ENCODE measurements at places on chromosomes 7 and 10.

DNA sequence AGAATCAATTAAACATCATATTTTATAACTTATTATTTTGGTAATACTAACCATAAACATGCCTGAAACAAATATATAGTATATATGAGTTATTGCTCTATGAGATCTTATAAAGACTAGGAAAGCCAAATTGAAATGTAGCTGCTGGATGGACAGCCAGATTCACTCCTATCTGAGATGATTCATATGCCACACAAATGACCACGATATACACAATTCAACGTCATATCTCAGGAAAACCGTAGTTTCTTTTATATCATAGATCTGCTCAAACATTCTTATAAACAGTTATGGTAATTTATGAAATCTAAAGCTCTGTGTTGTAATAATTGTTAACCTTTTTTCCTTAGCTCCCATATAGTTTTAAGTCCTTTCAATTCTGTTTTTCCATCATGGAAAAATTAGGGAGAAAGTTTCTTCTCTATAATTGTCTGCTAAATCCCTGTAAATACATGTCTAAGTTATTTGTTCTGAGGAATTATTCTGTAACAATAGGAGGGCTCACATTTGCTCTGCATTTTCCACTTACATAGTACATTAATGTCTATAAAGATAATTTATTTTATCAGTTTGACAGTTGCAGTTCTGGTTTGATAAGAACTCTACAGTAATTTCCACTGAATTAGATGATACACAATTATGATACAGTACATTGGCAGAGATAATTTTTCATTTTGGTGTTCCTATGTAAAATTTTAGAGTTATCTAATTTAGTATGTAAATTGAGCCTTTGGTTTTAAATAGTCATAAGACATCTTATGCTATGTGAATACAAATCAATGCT is 42.7 kb downstream of the GNAT3 start:
- DNase-seq, result no peak

- DNase-seq, result no peak
Observed at GRCh38 chr7:3722396-3722922, 421.4 kb downstream of the SDK1 start.

DNA sequence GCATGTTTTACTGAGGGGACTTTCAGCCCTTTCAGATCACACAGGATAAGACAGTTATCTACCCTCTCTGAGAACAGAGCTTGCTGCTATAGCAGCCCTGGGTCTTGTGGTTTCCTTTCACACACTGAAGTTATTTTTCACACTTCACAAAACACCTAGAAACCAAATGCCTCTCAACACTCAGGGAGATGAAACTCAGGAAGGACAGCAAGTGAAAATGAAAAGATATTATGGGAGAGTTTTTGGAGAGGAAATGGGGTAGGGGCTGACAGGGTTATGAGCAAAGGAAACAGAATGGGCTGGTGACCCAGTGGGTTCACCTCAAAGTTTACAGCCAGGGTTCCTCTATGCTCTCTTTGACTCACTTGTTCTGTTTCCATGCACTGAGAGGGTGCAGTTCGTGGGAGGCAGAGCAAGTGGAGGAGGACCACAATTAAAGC is 17.0 kb upstream of the GIMAP2 start:
- no peak for DNase-seq

- DNase-seq, result no peak
Observed at GRCh38 chr7:134701272-134701671, 54.6 kb downstream of the BPGM start.

DNA sequence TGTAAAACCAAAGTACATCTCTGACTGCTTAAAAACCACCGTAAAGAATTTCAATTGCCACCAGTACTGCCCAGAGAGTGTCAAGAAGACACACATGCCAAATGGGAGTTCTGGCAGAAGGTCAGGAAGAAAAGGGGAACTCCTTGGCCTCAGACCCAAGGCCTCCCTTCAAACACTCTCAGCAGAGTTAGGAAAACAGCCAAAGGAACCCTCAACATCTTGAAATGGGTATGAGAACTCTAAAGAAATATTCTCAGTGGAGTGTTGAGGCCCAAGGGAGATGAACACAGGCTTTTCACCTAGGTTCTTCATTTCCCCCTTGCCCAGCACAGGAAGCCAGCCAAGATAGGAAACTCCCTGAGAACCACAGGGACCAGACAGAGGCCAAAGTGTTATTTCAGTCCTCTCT is 96.1 kb upstream of the ASAH2 start:
- DNase-seq, result no peak

GRCh38 chr7:15801551-15801950 is 115.1 kb upstream of the MEOX2 start:
- no peak for DNase-seq

- DNase-seq, result no peak
Observed at GRCh38 chr10:1297566-1298301, 241.5 kb downstream of the WDR37 start.

DNA sequence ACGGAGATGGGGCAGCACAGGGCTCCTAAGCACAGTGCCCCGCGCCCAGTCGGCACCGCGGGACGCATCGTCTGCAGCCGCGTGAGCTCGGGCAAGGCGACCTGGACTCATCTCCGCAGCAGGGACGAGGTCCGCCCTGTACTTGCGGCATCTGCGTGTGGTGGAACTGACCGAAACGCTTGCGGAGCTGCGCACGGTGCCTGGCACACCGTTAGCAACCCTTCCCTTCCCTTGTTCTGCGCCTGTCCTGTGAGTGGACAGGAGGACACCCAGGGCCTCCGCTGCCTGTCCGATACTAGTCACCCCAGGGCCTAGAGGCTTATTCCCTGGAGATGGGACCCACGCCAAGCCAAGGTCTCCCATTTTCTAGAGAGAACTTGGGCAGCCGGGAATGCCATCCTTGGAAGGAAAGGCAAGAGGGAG is 98.5 kb downstream of the WDR11 start:
- no peak for DNase-seq

DNA sequence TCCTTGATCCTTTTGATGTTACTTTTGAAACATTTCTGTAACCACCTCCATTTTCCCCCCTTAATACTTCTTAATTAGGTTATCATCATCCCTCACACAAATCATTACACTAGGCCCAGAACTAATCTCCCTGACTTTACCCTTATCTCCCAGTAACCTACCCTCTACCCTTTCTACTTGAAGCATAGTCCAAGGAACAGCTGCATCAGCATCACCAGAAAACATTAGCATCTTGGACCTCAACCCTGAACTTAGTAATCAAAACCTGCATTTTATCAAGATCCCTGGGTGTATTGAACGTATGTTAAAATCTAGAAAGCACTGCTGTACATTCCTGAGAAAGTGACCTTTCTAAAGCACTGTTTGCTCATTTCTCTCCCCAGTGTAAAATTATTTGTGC is 38.8 kb downstream of the MGAM2 start:
- no peak for DNase-seq

GRCh38 chr10:76444034-76444800 is 1012.8 kb downstream of the LRMDA start:
- no peak for DNase-seq

GRCh38 chr10:48651839-48652238 is 32.8 kb upstream of the WDFY4 start:
- no peak for DNase-seq

DNA sequence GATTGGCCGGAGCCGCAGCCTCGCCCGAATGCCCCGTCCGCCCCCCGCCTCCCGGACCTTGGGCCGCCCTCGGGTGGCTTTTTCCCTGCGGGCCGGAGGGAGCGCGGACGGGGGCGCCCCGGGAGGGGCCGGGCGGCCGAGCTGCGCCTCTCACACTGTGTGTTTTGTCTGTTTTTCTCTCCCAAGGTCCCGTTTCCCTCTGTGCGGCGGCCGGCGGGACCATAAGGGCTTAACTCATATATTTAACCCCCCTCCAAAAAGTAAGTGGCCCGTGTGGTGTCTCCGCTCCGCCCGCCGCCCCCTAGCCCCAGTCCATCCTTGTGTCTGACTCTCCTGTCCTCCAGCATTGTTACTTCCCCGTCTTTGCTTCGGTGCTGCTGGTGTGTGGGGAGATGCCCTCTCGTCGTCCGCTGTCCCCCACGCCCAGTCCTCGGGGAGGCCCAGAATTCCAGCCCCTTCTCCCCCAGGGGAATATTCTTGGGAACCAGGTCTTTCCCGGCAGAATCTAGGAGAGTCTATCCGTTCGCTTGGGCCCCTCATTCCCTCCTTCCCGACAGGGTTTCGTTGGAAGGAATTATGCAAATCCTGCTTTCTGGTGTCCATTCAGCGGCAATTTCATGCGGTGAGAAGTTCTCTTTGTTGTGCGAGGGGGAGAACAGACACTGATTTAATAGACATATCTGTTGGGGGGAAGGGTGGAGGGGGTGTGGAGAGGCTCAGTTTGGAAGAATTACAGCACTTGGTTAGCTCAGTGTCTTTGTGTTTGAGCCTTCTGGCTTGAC is 1.3 kb downstream of the LCOR start:
- no peak for DNase-seq

- DNase-seq, result no peak
Observed at GRCh38 chr10:63843107-63843506, 321.9 kb downstream of the REEP3 start.

DNA sequence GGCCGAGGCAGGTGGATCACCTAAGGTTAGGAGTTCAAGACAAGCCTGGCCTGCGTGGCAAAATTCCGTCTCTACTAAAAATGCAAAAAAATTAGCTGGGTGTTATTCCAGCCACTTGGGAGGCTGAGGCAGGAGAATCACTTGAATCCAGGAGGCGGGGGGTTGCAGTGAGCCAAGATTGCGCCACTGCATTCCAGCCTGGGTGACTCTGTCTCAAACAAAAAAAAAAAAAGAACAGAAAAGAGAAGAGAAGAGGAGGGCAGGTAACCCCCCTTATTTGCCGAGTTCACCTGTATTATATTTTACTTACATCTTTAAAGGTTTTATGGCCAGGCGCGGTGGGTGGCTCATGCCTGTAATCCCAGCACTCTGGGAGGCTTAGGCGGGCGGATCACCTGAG is 91.7 kb downstream of the RNF216 start:
- no peak for DNase-seq

- no peak for DNase-seq
Observed at GRCh38 chr10:2173327-2173726, 436.0 kb upstream of the ADARB2 start.

DNA sequence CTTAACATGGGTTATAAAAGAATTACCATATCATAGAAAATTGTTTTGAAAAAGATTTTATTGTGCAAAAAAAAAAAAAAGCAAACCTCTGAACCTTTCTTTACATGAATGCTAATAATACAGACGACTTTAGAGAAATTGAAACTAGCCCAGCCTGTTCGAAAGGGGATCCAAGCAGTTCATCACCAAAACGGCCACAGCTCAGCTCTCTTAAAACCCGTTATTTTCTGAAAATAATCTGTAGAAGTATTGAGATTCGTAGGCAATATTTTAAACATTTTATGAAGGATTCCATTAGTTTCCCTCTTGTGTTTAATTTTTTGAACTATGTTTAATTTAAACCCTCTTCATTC is 9.9 kb upstream of the GSAP start:
- no peak for DNase-seq

- DNase-seq, result no peak
Observed at GRCh38 chr7:47816647-47817046, 131.6 kb downstream of the PKD1L1 start.

DNA sequence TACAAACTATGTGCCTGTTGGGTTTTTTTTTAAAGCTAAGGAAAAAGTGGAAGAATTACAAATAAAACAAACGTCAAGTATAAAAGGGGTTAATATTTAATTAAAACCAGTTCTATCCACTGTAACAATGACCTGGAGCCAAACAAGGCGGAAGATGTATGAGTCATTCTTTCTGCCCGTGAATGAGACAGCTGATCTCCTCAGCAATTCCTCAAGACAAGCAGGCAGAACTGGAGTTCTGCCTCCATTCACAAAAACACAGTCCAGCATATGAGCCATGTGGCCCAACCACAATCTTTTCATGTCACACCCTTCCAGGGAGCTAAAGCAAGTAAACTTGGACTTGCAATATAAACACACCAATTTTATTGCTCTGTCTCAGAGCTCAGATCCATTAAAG is 8.4 kb downstream of the ETV1 start:
- no peak for DNase-seq

DNA sequence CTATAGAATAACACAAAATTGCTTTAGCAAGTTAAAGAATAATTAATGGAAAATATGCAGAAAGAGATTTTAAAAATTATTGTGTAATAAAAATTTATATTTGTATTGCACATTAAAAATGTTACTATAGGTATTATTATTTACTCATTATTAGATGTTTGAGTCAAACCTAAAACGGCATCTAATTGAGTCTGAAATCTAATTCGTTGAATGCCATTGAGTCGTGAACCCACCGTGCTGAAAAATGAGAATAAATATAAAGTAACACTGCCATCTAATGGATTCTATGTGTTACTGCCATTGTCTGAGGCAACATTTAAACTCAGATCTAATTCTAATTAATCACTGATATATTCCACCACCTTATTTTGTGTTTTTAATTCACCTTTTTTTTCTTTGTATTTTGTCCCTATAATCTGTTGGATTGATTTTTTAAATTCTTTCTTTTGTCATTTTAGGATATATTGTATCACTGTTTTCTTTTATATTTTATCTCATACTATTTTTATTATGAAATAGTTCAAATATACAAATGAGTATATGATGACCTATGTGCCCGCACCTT is 62.2 kb downstream of the SAMD9 start:
- peak; percentile 21 for DNase-seq

DNA sequence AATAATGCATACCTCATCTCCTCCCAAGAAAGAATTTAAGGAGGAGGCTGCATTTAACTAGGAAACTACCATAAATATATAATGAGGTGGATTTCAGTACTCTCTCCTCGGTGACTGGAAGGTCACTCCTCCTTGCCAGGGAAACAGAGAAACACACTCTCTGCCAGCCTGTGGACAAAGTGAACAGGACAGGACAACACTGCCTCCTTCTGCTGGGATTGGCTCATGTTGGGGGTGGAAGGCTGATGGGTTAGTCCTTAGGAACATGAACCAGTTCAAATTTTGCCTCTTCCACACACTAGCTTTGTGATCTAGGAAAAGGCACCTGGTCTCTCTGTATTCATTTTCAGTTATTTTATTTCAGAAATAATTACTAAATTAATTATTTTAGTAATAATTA is 50.6 kb upstream of the STEAP4 start:
- no peak for DNase-seq

DNA sequence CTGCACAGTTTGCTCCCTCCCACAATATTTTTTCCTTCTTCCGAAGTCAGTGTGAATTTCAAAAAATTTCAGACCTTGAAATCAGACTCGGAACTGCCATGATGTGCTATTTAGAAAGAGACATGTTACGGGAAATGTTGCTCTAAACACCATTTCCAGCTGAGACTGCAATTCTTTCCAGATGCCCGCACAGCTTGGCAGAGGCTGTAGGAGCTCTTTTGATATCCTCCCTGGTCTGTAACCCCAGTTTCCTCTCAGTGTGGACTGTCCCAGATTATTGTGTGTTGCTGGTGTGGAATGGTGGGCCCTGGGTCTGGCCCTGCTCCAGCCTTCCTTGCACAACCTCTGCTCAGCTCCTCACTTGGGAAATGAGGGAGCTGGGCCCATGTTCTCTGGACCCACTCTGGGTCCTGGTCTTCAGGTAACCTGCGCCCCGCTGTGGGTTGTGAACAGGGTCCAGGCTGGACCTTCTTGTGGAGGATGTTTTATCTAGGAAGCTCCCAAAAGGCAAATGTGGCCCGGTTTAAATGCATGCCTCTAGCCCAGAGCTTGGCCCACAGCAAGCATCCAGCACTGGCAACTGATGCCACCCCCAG is 172.8 kb upstream of the CXCL12 start:
- no peak for DNase-seq

Data from right renal cortex interstitium (tissue), 3 donors.